ENCODE measurements at places on chromosomes 7 and 10. TPM values are rescaled to one million over a fixed set of nuclear protein-coding genes. Genes with fewer than 3 reads are reported as not detected.

The TMED4 gene
- 75.7 TPM for total RNA-seq

The CYP2W1 gene
- under 0.01 TPM for total RNA-seq

The PDK4 gene
- total RNA-seq: 18.5 TPM

The ZNF503 gene
- total RNA-seq: 24.2 TPM

The TMEM196 gene
- total RNA-seq: 0.13 TPM

The ADRB1 gene
- total RNA-seq: not detected

The OR2A42 gene
- 0.26 TPM for total RNA-seq

The NRG3 gene
- total RNA-seq: not detected

The WDFY4 gene
- total RNA-seq: 0.11 TPM

The CPVL gene
- 0.54 TPM for total RNA-seq

The HK1 gene
- total RNA-seq: 108 TPM

The HOXA6 gene
- total RNA-seq: 8.8 TPM

The GPER1 gene
- 18.0 TPM for total RNA-seq

The SLC39A12 gene
- under 0.01 TPM for total RNA-seq

The DPYSL4 gene
- 6.9 TPM for total RNA-seq

The LIPJ gene
- 0.11 TPM for total RNA-seq

The NPFFR1 gene
- not detected for total RNA-seq

The HOXA3 gene
- total RNA-seq: 9.4 TPM

The SLC16A12 gene
- not detected for total RNA-seq

The ASAH2 gene
- 0.97 TPM for total RNA-seq

All from articular chondrocyte of knee joint (primary cell).